ENCODE measurements at places on chromosomes 1 and 21.
A peak's percentile ranks its signal among the peaks of the same experiment; 100 is the strongest.

- no peak for DNase-seq
Measured at GRCh38 chr1:179142889-179143299, 61.0 kb downstream of the TOR3A start.

- no peak for DNase-seq
Measured at GRCh38 chr1:6280761-6281451, 20.0 kb upstream of the GPR153 start.

DNA sequence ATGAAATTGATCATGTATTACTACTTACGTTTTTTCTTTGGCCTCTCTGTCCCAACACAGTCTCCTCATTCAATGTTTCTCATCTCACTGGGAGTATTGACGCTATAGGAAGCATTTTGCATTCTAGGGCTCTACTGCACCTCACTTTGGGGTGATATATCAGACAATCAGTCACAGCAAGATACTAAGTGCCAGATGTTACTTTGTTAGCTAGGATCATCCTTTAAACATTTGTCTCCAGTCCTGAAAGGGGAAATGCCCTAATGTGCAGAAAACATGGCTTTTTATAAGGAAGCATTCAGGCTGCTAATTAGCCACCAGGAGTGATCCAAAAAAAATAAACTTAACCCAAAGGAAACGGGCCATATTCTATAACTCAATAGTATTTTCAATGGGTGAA is 409.1 kb downstream of the RWDD3 start:
- DNase-seq, result no peak

DNA sequence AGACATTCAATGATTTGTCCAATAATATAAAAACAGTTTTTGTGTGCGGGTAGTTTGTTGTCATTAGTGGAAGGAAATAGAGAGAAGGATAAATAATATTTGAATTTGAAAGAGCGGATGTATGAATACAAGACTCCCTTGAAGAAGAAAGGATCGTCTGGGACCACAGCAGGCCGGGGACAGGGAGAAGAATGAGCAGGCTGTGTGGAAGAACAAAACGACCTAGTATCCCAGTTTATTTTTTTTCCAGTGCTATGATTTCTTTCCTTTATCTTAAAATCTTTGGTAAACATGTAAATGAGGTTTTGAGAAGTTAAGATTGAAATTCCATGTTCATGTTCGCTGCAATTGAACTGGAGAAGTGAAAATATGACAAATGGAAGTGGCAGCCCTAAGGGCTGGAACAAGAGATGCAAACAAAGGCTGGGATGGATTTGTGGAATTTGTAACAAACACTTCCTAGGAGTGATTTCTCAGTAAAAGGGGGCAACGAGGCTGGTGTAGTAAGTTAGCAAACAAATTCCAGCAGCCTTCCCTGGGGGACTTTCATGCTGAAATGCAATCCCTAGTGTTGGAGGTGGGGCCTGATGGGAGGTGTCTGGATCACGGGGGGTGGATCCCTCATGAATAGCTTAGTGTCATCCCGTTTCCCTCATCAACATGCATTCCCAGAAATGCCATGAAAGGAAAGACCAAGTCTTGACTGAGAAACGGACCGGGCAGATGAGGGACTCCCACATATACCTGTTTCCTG is 10.2 kb upstream of the IFI16 start:
- no peak for DNase-seq

DNA sequence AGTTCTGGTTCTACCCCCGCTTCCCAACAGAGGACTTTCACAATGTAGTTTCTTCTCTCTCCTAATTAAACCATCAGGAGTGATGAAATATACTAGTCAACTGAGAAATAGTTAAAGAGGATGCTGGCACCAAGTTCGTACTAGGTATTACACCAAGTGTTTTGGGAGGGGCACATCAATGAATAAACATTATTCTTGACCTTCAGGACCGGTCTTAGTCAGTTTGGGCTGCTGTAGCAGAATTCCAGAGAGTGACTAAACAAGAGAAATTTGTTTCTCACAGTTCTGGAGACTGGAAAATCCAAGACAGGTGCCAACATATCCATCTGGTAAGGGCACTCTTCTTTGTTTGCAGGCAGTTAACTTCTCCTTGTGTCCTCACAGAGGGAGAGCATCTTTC is 103.8 kb downstream of the SPATA17 start:
- no peak for DNase-seq

DNA sequence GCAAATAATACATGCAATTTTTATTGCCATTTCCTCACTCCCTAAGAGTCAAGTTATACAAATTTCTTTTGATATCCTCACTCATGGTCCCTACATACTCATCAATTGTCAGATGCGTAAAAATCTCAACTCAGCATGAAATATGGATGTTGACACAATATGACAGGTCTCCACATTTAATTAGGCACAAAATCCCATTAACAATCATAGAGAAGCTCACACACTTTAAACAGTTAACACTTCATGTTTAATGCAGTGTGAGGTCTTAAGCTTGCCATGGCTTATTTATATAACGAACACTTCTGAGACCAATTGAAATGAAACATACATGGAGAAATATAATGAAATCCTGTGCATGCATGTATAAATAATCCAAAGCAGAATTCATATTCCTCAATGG is 58.6 kb downstream of the GREM2 start:
- no peak for DNase-seq

DNA sequence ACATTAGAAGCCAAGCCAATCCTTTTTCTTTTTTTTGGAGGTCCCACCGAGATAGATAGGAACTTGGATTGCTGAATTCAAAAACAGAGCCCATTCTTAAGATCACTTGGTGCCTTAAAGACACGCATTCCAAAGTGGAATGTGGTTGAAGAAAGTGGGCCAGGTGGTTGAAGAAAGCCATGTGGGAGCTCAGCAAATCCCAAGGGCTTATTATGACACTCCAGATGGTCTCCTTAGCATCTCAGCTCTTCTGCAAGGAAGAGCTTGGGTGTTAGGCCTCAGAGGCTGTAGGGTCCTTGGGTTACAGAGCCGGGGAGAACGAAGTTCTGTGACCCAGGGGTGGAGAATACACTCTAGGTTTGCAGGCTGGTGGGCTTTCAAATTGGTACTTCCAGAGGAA is 13.5 kb downstream of the TOR3A start:
- no peak for DNase-seq

DNA sequence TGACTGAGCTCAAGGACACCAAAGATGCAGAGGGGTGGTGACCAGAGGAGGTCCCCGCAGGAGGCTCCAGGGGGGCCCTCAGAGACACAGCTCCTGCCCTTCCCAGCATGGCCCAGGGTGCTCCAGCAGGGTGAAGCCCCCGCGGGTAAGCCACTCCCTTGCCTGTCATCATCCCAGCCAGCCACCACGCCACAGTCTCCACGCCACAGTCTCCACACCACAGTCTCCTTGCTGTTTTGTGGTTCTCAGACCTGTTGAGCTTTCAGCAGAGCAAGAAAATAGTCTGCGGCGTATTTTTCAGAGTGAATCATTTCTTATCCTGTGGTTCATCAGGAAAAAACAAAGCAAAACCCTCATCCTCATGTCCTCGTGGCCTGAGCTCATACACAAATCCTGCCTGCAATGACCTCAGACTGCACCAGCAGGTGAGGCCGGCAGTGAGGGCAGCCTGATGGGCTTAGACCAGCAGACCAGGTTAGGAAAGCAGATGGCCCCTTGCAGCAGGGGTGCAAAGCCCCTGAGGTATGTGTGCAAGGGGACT is 25.7 kb upstream of the ABCG1 start:
- no peak for DNase-seq

DNA sequence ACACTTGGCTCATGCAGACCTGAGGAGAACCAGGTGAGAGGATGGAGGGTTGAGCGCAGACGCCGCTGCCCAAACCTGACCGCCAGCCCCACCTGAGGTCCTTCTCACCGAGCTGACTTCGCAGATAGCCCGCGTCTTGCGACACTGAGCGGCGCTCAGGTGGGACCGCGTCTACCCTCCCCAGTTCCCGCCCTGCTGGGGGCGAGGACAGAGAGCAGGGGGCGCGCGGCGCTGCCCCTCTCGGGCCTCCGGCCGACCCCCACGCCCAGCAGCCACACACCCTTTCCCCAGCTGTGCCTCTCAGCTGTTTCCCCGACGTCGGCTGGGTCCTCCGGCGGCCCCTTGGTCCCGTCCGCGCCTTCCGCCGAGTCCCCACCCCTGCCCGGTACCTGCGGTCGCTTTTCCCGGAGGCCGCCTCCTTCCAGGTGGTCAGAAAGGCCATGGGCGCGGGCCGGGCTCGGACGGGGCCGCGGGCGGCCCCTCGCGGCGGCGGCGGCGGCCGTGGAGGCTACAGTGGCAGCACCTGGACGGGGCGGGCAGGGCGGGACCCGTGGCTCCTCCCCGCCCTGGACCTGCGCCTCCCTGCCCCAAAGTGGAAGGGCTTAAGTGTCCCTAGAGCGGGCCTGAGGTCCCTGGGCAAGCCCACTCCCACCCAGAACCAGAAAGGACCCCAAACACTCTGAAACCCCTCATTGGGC is 14.4 kb upstream of the TTC39A start:
- DNase-seq, result no peak

GRCh38 chr21:9008636-9009035 is 1512.7 kb upstream of the TPTE start:
- no peak for DNase-seq

- no peak for DNase-seq
Measured at GRCh38 chr1:85502171-85502570, 37.2 kb upstream of the DDAH1 start.

- no peak for DNase-seq
Measured at GRCh38 chr1:204503913-204504519, 9.4 kb upstream of the PIK3C2B start.

DNA sequence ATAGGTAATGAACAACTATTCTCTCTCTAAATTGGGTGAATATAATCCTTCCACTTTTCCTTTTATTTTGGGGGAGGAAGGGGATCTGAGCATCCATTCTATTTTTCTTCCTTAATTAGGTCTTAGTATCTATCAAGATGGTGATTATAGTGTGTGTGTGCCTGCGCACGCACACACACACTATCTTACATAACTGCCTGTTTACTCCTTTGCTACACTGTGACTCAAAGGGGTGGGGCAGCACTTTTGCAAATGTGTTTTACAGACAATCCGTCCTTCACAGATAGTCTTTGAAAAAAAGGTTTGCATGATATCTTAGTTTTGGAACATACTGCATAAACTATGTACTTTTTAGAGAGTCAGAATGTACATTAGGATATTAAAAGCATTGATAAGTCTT is 191.5 kb downstream of the SDCCAG8 start:
- DNase-seq, result no peak

- no peak for DNase-seq
Measured at GRCh38 chr1:102595106-102595505, 513.2 kb downstream of the COL11A1 start.

GRCh38 chr1:20726118-20726911 is 6.2 kb downstream of the SH2D5 start:
- DNase-seq, result no peak

DNA sequence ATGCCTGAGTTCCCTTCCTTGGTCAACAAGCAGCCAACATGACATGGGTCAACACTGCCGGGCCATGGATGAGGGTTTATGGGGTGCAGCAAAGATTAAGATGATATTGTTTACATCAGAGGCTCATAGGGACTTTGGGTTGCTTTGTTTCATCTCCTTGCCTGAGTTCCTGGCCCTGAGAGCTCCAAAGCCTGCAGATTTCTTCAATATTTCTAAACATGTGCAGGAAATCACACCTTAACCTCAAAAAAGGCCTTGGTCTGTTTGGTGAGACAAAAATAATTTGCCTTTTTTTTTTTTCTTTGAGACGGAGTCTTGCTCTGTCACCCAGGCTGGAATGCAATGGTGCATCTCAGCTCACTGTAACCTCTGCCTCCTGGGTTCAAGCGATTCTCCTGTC is 876 bp downstream of the SLAMF8 start:
- no peak for DNase-seq

DNA sequence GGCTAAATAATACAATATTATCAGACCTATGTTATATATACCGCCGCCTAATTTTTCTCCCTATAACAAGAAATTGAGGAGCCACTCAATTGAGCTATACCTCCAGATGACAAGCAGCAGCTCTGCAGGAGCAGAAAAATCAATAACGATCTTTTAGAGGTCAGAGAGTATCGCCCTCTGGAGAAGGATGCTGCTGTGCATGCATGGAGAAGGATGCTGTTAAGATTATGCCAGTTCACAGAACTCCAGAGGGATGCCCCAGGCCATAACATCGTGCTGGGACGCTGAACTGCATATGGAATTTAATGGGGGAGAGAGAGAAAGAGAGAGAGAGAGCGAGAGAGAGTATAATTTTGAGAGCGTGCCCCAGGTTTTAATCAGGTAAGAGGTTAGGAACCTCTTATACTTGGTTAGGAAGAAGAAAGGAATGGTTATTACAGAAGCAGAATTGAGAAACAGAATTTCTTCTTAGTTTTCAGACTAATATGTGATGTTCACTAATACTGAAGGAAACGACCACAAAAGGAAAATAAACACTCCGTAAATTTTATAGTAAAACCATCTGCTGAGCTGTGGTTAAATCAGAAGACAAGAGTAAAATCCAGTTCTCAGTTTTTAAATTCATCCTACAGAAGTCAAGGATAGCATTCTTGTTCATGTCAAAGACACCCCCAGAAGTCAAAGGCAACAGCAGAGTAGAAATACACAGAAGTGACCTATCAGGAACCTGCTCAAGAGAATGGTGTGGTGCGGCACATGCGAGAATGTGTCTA is 111.1 kb downstream of the SMYD2 start:
- DNase-seq, result no peak

DNA sequence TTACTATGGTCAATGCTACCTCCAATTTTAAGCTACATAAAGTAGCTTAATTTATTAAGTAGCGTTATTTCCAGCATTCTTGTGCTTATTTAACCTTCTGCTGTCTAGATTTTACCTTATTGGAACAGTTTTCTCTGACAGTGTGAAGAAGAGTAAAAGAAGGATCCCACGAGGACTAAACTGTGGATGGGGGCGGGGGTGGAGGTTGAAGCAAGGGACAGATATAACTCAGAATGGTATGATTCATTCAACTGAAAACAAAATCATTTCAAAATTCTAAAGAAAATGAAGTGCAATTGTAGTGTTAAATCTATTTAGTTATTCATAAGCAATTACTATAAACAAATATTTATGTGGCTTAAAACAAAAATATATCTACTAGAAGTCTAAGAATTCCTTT is 11.5 kb upstream of the VAV3 start:
- no peak for DNase-seq

DNA sequence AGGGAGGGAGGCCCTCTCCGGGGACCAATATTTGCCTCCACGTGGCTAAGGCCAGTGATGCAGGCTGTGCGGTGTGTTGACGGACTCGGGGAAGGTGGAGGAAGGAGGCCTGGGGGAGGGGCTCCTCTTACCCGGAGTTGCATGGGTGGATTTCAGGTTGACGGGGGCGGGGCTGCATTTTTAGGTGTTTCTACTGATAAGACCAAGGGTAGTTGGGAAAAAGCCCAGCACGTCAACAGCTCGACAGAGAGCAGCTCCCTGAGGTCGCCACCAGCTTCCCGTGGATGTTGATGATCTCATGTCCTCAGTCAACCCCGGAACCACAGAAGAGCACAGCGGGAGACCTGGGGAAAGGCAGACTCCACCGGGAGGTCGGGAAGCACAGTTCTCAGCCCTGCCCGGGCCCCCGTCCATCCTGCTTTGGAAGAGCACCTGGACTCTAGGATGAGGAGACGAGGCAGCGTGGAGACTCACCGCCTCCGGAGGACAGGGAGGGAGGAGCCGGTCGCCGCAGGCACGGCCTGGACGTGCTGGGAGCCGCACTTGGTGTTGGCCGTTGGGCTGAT is 32.9 kb upstream of the COL6A1 start:
- DNase-seq, result no peak

- DNase-seq, result no peak
Measured at GRCh38 chr1:153611356-153611755, 1.6 kb downstream of the S100A16 start.

- peak; percentile 76 for DNase-seq
Measured at GRCh38 chr1:84253891-84254290, 47.6 kb upstream of the SAMD13 start.

GRCh38 chr1:58123051-58123450 is 423.5 kb downstream of the OMA1 start:
- no peak for DNase-seq

Data from amygdala (tissue), 56 donors.